Brain microvascular endothelial cell (primary cell): ENCODE measurements at places on chromosomes 3 and 15.
A peak's percentile ranks its signal among the peaks of the same experiment; 100 is the strongest.

GRCh38 chr3:56987238-56987895, 73.1 kb upstream of the SPATA12 start:
- no peak for DNase-seq

DNA sequence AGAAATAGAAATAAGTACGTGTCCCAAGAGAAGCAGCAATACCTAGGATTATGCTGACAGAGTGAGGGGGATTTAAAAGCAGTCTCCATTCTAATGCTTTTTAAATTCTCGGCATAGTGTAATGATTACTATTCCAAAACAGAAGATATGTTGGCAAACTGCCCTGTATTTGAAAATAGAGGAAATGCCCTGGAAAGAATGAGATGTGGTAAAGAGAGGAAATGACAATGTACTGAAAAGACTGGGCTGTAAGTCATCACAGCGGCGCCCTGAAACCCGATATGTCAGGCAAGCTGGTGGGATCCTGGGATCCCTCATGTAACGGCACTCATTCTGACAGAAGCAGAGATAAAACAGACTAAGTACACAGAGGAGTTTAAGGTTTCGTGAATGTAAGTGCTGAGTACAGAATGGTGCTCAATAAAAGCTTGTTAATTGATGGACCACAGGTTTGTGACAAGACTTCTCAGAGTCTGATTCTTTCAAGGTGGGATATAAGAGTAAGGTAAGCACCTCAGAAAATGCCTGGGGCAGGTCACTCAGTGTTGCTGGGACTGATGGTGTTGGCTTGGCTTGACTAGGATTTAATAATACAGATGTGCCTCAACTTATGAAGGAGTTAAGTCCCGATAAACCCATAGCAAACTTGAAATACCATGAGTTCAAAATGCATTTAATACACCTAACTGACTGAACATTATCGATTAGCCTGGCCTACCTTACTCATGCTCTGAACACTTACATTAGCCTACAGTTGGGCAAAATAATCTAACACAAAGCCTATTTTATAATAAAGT, 91.4 kb downstream of the NFKBIZ start:
- DNase-seq: peak; percentile 99

DNA sequence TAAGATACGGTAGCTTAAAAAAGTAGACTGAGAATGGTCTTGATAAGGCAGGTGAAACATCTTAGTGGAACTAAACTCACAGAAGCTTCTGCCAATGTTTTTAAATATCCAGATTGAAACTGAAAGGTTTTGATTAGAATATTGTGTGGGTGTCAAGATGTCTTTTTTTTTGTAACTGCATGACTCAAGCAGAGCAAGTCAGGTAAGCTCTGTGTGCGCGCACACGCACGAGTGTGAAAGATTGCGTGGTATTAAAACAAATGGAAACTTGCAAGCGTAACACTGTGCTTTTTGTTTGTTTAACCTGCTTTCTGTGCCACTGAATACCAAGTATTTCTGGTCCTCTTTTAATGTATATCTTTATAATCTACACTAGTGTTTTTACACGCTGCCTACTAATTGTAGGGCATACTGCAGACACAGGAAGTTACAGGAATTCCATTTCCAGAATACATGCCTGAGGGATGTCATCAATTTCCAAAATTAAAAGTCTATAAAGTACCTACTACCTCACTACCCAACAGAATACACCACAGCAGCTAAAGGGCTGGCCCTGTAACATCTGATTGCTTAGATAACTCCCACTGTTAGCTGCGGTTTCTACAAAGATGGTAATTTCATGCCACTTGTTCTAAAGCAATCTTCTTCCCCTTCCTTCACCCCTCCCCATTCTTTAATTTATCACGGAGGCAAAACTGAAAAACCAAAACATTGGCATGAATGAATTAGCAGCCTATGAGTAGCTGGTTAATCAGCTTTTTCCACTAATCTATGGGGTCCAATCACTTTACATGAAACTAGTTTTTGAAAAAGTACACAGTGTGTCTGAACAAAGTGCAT, 472.8 kb downstream of the SHQ1 start:
- DNase-seq: no peak

DNA sequence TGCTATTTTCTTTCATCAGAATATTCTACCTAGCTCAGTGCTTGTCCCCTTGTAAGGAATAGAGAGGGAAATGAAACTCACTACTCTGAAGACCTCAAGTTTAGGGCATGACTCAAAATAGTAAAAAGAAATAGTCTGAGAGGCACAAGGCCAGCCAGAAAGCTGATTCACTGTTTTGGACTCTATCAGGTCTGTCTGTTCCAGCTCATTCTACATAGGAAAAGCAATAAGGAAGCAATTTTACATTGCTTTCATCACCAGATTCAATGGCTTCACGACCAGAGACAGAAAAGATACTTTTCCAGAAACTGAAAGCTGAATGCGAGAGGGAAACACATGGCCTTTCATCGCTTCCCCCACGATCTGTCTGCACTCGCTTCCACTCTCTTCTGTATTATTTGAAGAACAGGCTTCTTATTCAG, 276.0 kb downstream of the GBE1 start:
- peak; percentile 77 for DNase-seq

DNA sequence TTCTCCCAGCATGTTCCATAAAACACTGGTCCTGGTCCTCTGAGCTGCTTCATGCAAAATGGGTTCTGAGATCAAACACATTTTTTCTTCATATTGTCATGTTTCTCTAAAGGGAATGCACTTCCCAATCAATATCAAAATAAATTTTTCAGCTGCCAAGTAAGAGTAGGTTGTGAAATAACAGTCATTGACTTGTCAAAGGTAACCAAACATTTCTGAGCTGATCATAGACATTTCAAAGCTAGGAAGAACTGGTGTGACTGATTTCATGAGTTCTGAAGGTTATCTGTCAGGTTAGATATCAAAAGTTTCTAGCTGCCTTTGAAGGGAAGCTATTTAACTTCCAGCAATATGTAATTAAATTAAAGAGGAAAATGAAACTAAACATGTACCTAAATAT, 770.9 kb downstream of the TBL1XR1 start:
- no peak for DNase-seq

- no peak for DNase-seq
Observed at GRCh38 chr3:63753995-63754394, 65.1 kb upstream of the C3orf49 start.

GRCh38 chr15:72175186-72176044, 22.2 kb downstream of the GRAMD2A start:
- no peak for DNase-seq

- DNase-seq: no peak
Observed at GRCh38 chr3:10344147-10344943, 23.4 kb upstream of the SEC13 start.

DNA sequence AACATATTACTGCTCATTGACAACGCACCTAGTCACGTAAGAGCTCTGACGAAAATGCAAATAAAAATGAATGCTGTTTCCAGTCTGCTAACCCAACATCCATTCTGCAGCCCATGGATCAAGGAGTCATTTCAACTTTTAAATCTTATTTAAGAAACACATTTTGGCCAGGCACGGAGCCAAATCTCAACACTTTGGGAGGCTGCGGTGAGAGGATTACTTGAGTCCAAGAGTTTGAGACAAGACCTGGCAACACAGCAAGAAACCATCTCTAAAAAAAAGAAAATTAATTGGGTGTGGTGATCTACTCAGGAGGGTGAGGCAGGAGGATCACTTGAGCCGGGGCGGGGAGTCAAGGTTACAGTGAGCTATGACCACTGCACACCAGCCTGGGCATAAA, 22.4 kb upstream of the TM4SF19 start:
- no peak for DNase-seq

GRCh38 chr3:177516158-177517011, 319.1 kb upstream of the TBL1XR1 start:
- DNase-seq: peak; percentile 80

DNA sequence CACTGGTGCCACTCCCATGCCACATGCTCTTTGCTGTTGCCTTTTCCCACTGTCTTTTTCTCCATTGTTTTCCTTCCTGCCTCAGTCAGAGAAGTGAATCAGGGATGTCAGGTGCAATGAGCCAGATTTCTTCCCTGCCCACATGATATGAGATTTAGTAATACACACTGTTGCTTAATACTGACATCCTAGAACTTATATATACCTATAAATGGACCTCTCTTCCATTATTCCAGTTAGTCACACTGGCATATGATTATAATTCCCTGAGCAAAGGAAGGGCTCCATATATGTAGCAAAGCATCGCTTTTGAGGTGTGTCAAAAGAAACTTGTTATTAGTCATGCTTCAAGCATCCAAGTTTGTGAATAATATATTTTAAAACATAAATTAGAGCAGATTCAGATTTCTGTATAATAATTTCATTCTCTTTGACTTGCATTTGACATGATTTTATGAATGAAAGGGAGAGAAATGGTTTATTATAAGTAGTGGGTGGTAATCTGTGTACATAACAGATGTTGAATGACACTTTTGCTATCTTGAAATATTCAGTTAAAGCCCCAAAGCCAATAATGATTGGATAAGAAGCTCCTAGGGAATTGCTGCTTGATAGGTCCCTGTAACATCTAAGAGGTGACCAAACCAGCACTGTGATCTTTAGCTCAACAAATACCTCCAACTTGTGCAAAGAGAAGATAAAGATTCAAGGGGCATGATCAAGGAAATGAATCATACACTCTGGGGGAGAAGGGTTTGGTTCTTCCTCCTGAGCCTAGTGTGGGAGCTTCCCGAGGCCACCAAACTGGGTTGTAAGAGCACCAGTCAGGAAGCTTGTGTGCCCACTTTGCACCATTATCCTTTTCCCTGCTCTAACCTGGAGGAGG, 48.6 kb downstream of the CHST2 start:
- peak; percentile 68 for DNase-seq

- DNase-seq: peak; percentile 65
Observed at GRCh38 chr15:72521682-72522081, 47.6 kb downstream of the ARIH1 start.

- peak; percentile 72 for DNase-seq
Observed at GRCh38 chr3:146308682-146309081, 57.8 kb upstream of the PLSCR4 start.

GRCh38 chr3:72120806-72121778, 336.1 kb upstream of the PROK2 start:
- no peak for DNase-seq

DNA sequence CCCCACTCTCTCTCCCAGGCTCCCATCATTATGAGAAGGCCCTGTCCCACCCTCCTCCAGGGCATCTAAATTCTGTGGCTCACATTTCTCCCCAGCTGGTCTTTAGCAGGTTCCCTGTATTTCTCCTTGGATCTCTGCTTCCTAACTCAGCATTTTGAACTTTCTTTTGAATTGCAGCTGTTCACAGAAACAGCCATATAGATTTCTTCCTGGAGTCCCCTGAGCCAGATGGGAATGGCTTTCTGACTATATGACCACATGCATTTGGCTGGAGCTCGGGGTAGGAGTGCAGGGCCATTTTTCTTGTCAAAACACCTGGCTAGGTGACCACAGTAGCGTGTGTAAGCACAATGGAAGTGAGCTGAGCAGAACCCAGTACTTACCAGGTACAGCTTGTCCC, 22.0 kb downstream of the RBP2 start:
- DNase-seq: no peak

GRCh38 chr3:195025884-195026200, 245.1 kb downstream of the XXYLT1 start:
- no peak for DNase-seq

- no peak for DNase-seq
Observed at GRCh38 chr3:65268426-65268825, 580.6 kb upstream of the ADAMTS9 start.

GRCh38 chr15:67879440-67880129, 39.7 kb upstream of the RNU6-1 start:
- no peak for DNase-seq

- DNase-seq: no peak
Observed at GRCh38 chr3:14199641-14200040, 21.0 kb downstream of the LSM3 start.

GRCh38 chr3:129036222-129037092, 24.1 kb upstream of the GP9 start:
- no peak for DNase-seq

- no peak for DNase-seq
Observed at GRCh38 chr3:18283680-18284079, 141.5 kb downstream of the SATB1 start.

DNA sequence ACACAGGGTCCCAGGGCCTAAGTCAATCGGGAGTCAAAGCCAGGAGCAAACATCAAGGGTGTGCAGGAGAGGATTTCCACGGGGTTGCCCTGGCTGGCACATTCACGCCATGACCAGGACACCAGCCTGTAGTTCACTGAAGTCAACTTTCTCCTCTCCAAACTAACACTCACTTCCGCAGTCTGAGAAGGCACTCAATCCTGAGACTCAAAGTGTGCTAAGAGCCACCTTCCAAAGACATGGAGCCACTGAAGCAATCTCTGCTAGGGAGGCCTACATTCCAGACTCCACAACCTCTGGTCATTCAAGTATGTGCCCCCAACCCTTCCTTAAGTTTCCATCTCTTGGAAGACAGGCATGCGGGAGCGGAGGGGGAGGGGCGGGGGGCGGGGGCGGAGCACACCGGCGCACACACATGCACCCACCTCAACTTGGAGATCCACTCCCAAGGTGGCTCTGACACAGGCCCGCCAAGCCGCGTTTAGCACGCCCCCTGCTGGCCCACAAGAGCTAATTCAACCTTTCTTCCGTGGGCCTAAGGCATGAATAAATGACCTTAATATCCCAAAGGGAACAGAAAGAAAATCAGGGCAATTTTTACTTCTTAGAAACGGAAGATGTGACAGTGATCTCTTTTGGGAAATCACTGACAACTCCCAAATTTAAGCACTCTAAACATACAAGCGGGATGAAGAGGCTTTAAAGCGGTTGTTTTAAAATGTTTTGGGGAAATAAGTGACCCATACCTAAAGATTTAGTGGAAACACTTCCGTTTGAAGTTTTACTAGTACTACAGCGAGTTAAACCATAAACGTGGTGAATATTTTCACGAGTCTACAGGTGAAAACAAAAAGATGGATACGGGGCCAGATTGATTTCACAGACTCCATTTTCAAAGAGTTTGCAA, 162.5 kb upstream of the CHRNA7 start:
- peak; percentile 4 for DNase-seq

DNA sequence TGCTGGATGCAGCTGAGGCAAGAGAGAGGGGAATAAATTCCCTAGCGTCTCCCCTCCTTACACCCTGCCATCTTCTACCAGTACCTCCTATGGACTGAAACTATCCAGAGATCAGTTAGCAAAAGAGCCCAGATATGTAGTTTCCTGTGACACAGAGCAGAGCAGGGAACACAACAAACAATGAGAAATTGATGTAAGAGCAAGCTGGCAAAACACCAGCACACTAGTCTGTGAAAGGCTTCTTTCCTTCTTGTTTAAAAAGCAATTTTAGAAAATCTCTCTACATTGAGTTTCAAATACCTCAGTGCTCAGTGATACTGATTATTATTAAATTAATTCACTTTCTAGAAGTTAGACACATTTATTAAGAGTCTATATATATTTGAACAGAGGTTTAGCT, 215.6 kb upstream of the AZI2 start:
- DNase-seq: no peak

GRCh38 chr3:12859840-12860239, 18.5 kb upstream of the RPL32 start:
- DNase-seq: no peak

- DNase-seq: no peak
Observed at GRCh38 chr3:194893121-194893987, 207.7 kb downstream of the FAM43A start.
